ENCODE measurements at places on chromosomes 2 and 18.

GRCh38 chr18:10231220-10231619 lies 223.2 kb upstream of the APCDD1 start:
- DNase-seq: no peak
- peaks cover 12% of the 10 kb centered on the region for H3K27me3 ChIP-seq
- no peak overlapping the region for H3K27ac ChIP-seq
- no peak overlapping the region for H3K4me3 ChIP-seq

GRCh38 chr2:158380746-158381145 lies 75.8 kb downstream of the CCDC148 start:
- H3K36me3 ChIP-seq: no peaks in the 10 kb centered on the region
- H3K4me3 ChIP-seq: no peak overlapping the region
- no peaks in the 10 kb centered on the region for H3K27me3 ChIP-seq
- no peak overlapping the region for H3K27ac ChIP-seq
- no peaks in the 10 kb centered on the region for H3K4me1 ChIP-seq

GRCh38 chr2:15163326-15163725 lies 397.8 kb downstream of the NBAS start:
- no peak overlapping the region for H3K4me3 ChIP-seq
- peaks cover 16% of the 10 kb centered on the region for H3K4me1 ChIP-seq
- no peak overlapping the region for H3K27ac ChIP-seq
- no peaks in the 10 kb centered on the region for H3K27me3 ChIP-seq
- no peak for DNase-seq

DNA sequence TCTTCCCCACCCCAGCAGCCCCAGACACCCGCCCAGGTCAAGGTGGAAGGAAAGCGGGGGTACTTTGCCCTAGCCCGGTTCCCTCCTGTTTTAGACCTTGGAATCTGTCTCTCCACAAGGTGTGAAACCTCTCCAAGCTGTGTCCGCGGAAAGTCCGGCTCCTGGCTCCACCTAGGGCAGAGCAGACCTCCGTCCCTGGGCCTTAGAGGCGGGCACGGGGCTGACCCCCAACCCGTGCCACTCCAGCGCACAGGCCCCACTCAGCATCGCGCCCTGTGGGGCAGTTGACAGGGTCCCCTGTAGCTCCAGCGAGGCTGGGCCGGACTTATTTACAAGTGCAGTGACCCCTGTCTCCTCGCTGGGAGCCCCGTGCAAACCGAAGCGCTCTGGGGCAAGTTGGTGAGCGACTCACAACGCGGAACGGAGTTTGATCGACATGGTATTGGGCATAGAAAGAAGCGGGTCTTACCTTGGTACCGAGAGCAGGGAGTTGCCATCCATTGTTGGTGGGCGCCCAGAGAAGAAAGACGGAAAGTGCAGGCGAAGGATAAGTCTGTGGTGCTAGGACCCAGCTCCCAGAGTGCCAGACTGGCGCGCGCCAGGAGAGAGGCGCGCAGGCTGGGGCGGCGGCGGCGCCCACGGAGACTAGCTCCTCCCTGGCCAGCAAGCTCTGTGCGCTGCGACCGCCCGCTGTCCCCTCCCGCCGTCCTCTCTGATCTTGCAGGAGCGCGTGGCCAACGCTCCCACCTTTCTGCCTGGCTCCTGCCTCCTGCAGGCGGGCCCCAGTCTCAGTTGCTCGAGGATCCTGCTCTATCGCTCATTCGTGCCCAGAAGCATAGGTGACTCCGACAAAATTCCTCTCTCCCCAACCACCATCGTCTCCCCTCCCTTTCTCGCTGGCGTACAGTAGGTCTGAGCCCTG lies at the start of gene SPHKAP:
SPHKAP (minus strand) TSS at position 590 of the 922 bp plus-strand sequence; CDS start at position 501, 89 bp downstream.
- DNase-seq: peak; percentile 11
- peak within 1 kb of the TSS; percentile 70 for H3K4me3 ChIP-seq
- no peak within 1 kb of the TSS for H3K27ac ChIP-seq
- no peaks in the 10 kb centered on the region for H3K36me3 ChIP-seq

- no peak for DNase-seq
- H3K27me3 ChIP-seq: no peaks in the 10 kb centered on the region
- H3K4me3 ChIP-seq: peak overlapping the region; percentile 92
- H3K4me1 ChIP-seq: peaks cover 34% of the 10 kb centered on the region
- peaks cover 8% of the 10 kb centered on the region for H3K36me3 ChIP-seq
Observed at GRCh38 chr2:152718909-152719645, 657 bp downstream of the ARL6IP6 start.

DNA sequence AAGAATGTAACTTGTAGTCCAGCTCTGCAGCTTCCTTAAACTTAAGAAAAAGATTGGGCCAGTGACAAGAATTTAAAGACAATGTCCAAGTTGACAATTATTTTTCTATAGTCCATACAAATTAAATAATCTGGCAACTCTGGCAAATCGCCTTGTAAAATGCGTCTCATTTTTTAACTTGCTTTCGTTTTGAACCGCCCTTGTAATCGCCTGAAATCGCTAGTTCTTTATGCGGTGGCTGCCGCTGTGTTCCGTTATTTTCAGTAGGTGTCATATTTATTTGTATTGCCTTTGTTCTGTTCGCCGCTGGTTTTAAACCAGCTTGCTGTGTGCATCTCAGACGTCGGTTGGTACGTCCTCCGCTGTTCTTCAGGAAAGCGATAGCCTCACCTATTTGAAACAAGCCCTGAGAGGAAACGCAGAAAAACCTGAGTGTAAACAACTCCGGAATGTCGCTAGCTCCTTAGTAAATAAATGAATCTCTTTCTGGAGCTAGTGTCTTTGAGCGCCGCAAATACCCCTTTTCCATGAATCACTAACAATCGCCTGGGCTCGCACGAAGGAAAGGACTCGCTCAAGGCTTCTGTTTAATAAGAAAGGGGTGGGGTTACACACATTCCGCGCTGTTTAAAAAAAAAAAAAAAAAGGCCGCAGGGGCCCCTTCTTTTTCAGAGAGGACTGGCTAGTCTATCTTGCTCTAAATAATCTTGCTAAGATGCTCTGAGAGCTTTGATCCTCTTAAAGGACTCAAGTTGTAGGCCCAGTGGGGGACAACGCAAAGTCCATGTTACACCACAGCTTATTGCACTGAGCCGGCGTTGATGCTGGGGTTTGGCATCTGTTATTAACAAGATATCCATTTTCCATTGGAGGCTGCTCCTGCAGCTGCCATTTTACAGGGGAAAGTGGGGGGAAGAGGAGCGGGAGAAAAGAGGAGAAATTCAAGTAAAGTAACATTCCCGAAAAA lies 3.0 kb downstream of the HOXD8 start:
- no peaks in the 10 kb centered on the region for H3K36me3 ChIP-seq
- H3K27ac ChIP-seq: peak overlapping the region; percentile 85
- no peak for DNase-seq
- no peaks in the 10 kb centered on the region for H3K4me1 ChIP-seq
- no peak overlapping the region for H3K4me3 ChIP-seq
- H3K27me3 ChIP-seq: peaks cover 86% of the 10 kb centered on the region

DNA sequence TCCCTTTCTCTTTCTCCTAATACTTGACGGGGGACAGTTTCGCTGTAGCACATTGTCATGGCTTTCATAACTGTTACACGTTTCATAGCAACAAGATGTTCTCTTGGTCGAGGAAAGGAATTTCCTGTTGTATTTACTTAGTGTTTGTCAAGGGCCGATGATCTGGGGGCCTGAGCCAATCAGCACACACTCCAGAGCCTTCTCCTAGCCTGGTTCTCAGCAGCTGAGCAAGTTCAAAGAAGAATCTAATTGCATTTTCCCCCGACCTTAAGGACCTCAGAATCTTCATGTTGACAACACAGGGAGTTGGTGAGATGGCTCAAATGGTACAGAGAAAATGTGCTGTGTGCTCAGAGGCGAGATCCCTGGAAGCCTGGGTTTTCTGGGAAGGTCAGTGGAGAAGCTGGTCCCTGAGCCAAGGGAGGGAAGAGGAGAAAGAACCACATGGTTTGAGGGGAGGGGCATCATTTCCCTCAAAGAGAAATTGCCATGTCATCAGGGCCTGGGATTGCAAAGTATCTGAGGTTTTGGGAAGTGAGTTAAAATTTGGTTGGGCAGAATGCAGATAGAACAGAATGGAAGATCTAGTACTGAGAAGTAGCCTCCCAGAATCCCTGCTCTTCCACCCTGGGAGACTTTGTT lies 76.9 kb upstream of the AGAP1 start:
- H3K4me3 ChIP-seq: no peak overlapping the region
- no peaks in the 10 kb centered on the region for H3K36me3 ChIP-seq
- H3K27me3 ChIP-seq: no peaks in the 10 kb centered on the region
- H3K27ac ChIP-seq: no peak overlapping the region

DNA sequence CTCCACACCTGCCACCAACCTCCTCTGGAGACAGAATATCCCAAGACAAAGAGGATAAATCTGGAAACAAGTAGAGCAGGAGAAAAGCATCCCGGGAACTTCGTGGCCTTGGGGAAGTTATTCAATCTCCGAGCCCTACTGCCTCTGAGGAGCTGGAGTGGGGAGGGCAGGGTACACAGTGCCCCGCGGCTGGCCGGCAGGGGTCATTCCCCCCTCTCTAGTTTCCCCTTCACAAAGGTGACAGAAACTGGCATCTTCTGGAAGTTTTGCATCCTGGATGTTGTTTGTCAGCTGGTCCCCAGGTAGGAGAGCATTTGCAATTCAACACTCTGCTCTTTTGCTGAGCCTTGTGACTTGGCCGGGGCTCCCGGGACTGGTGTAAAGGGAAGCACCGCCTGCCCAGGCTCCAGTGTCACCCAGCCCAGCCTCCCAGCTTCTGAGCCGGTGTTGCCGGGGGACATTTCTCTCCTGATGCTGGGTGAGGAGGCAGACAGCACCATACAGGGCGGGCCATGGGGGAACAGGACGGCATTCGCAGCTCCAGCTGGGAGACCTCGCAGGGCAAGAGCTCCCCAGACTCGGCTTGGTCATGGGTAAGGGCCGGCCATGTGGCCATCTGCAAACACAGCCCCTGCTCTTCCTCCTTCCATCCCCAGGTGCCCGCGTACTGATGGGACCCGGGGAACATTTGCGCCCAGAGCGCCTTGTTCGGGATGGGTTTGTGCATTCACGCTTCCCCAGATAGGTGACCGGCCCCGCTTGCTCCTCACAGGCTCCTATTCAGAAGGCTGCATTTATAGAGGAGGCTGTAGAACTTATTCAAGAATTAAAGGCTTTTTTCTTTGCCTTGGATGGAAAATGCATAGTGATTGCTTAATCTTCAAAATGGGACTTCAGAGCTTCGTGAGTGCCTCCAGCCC lies 7.4 kb upstream of the NTSR2 start:
- peaks cover 8% of the 10 kb centered on the region for H3K4me1 ChIP-seq
- DNase-seq: no peak
- H3K27ac ChIP-seq: no peak overlapping the region
- H3K36me3 ChIP-seq: no peaks in the 10 kb centered on the region
- H3K27me3 ChIP-seq: peaks cover 53% of the 10 kb centered on the region
- no peak overlapping the region for H3K4me3 ChIP-seq

DNA sequence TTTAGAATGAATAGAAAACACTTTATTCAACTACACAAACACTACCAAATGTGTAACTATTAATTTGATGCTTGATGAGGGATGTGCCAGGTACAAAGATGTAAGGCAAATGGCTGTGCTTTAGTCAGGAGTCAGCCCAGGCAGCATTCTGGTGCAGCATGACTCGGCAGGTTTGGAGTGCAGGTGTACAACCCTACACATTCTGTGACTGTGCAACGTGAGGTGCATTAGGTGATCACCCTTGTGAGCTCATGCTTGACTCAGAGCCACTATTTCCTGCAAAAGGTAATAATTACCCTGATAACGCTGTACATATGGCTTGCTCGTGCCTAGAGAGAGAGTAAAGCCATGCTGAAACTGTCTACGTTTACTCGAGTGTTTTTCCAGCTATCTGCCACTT lies 288.7 kb upstream of the DSEL start:
- H3K4me1 ChIP-seq: no peaks in the 10 kb centered on the region
- no peak overlapping the region for H3K27ac ChIP-seq
- no peak for DNase-seq

GRCh38 chr2:24538720-24539119 lies 47.7 kb downstream of the NCOA1 start:
- H3K27ac ChIP-seq: no peak overlapping the region
- H3K4me3 ChIP-seq: no peak overlapping the region
- H3K4me1 ChIP-seq: no peaks in the 10 kb centered on the region
- H3K36me3 ChIP-seq: peaks cover 17% of the 10 kb centered on the region
- no peaks in the 10 kb centered on the region for H3K27me3 ChIP-seq

- DNase-seq: no peak
- peaks cover 21% of the 10 kb centered on the region for H3K4me1 ChIP-seq
- peak overlapping the region; percentile 93 for H3K4me3 ChIP-seq
- no peaks in the 10 kb centered on the region for H3K27me3 ChIP-seq
Observed at GRCh38 chr2:30448866-30449265, 1.8 kb downstream of the LCLAT1 start.

DNA sequence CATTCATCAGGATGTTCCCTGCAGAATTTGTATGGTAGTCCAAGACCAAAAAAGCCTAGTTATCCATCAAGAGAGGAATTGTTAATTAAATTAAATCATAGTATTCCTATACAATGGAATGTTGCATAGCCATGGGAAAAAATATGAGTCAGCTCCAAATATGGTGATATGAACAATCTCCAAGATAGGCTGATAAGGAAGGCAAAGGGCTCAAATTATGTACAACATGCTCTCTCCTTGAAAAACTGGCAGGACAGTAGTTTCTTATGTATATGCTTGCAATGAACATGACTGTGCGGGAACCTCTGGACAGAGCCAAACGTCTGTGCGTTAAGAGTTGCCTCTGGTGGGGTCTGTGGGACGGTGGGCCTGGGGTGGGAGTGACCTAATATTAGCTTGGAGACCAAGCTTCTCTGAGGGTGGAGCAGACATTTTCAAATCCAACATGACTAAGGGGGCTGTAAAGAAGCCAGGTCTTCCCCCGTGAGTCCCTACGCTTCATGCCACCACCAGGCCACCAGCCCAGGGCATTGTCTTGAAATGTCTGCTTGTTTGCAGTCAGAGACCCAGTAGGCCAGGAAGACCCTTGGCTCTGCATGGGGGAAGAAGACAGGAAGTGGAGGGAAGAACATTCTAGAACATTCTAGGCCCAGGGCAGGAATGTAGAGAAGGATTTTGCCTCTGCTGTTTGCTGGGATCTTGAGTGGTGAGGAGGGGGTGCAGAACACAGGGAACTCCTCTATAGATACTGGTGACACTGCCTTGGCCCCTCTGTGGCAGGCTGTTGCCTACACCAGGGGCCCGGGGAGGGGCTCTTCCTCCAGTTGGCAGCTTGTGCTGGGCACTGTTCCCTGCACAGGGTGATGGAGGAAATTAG lies 244.0 kb upstream of the HS6ST1 start:
- H3K4me3 ChIP-seq: no peak overlapping the region
- H3K4me1 ChIP-seq: no peaks in the 10 kb centered on the region
- no peaks in the 10 kb centered on the region for H3K36me3 ChIP-seq
- no peak for DNase-seq

DNA sequence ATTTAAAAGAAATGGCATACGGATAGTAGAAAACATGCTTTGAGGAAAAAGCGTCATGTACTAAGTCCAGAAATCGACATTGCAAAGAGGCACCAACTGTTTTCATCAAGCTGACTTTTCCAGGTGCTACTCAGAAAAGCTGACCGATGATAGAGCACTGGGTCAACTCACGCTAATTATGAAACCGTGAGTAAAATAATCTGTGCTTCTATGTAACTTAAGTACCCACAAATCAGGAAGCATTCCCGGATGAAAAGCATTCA lies 353 bp upstream of the NUP35 start:
- H3K4me1 ChIP-seq: peaks cover 12% of the 10 kb centered on the region
- H3K4me3 ChIP-seq: peak overlapping the region; percentile 93
- DNase-seq: no peak
- peaks cover 4% of the 10 kb centered on the region for H3K27me3 ChIP-seq
- H3K27ac ChIP-seq: peak overlapping the region; percentile 99

Measured in progenitor cell of endocrine pancreas (in vitro differentiated cells).